Body of pancreas (tissue), 4 donors: ENCODE measurements at places on chromosomes 7 and 10. TPM values are rescaled to one million over a fixed set of nuclear protein-coding genes. Genes with fewer than 3 reads are reported as not detected.

Gene TRPV6
- 61.7 TPM for total RNA-seq

Gene TRPV5
- not detected for total RNA-seq

DNA sequence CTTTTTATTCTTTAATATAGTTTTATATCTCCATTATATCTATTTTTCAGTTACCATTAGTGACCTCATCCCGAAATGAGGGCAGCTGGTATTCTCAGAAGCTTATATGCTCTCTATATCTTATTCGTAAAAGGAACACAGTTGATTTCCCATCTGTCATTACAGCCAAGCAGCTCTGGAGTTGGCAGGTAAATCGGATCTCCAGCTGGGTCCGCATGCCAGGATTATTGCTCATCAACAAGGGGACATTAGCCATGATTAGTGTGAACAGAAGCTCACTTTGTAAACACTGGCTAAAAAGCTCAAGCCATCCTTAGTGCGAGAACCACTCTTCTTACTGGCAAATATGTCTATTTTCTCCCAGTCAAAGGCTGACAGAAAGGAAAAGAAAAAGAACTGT, 180.3 kb downstream of the NPSR1 start:
- H3K27me3 ChIP-seq = no peaks in the 10 kb centered on the region
- DNase-seq = no peak
- no peak overlapping the region for H3K27ac ChIP-seq
- H3K4me1 ChIP-seq = no peaks in the 10 kb centered on the region

Gene UTF1
- not detected for total RNA-seq

DNA sequence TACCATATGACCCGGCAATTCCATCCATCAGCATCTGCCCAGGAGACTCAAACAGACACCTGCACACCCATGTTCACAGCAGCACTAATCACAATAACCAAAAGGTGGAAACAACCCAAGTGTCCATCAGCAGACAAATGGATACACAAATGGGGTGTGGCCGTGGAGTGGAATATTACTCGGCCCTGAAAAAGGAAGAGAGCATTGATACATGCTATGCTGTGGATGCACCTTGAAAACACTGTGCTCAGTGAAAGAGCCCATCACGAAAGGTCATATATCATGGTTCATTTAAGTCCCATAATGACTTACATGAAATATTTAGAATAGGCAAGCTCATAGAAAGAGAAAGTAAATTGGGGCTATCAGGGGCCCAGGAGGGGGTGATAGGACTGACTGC, 57.5 kb upstream of the DNAAF5 start:
- H3K4me3 ChIP-seq = no peak overlapping the region
- no peaks in the 10 kb centered on the region for H3K36me3 ChIP-seq
- DNase-seq = no peak
- no peak overlapping the region for H3K27ac ChIP-seq
- no peaks in the 10 kb centered on the region for H3K4me1 ChIP-seq
- H3K27me3 ChIP-seq = no peaks in the 10 kb centered on the region

Gene NEURL1
- 25.1 TPM for total RNA-seq

DNA sequence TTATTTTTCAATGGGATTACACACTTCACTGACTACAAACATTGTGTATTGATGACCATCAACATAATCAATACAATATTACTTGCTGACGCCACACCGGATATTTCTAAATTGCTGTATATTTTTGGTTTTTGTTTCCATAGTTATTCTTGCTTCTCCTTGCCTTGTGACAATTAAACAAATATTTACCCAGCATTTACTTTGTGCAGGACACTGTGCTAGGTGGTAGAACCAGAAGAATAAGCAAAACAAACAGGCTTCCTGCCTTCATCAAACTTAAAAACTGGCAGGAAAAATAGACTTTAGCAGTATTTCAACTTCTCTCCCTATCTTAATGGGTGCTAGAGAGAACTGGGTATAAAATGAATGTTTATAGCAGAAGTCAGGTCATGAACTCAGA, 50.6 kb downstream of the ZNF277 start:
- H3K4me3 ChIP-seq = no peak overlapping the region
- H3K27ac ChIP-seq = no peak overlapping the region
- H3K27me3 ChIP-seq = no peaks in the 10 kb centered on the region
- H3K4me1 ChIP-seq = peaks cover 19% of the 10 kb centered on the region
- no peak for DNase-seq

Gene CYP3A5
- 358 TPM for total RNA-seq

DNA sequence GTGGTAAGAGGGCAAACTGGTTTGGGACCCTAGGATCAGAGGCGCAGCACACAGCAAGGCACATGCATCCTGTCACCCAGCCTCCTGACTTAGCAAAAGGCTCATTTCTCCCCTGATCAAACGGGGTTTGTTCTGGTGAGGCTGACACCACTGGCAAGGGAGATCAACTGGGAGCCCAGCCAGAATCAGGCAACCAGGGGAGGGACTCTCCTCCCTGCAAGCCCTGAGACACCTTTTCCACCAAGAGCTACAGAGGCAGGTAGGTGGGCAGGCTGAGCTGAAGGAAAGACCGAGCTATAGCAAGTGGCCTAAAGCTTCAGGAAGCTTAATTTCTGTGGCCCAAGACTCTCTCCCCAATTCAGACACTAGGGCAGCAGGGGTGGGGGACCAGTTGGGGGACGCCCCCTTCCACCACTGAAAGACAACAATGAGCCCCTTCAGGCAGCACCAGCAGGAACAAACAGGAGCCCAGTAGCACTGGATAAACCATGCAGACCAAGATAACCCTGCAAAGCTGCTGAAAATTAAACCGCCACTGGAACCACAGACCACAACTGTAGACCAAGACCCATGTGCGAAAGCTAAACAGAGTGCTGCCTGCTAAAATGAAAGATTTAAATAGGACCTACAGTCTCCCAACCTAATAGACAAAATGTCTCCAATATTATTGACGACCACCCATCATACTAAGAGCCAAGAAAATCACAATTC, 27.1 kb upstream of the SAR1A start:
- no peak overlapping the region for H3K27ac ChIP-seq
- H3K4me1 ChIP-seq = peaks cover 5% of the 10 kb centered on the region
- H3K36me3 ChIP-seq = peaks cover 18% of the 10 kb centered on the region
- H3K27me3 ChIP-seq = no peaks in the 10 kb centered on the region
- DNase-seq = no peak
- H3K4me3 ChIP-seq = no peak overlapping the region

DNA sequence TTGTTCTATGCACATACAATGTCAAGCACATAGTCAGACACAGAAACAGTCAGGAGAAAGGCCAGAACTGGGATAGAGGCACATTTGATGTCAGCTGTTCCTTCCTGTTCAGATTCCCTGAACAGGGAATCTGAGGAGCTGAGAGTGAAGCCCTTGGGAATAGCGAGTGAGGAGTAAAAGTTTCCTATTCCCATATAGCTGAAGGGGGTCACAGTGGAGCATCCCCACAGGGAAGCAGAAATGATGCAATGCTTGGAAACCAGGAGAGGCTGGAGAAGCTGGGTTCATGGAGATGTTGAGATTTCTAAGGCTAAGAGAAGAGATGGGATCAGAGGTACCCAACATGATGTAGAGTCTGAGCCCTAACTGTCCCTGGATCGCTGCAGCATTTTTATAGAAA, 11.3 kb upstream of the PRXL2A start:
- no peaks in the 10 kb centered on the region for H3K4me1 ChIP-seq
- H3K27ac ChIP-seq = no peak overlapping the region
- no peaks in the 10 kb centered on the region for H3K36me3 ChIP-seq
- H3K27me3 ChIP-seq = no peaks in the 10 kb centered on the region

DNA sequence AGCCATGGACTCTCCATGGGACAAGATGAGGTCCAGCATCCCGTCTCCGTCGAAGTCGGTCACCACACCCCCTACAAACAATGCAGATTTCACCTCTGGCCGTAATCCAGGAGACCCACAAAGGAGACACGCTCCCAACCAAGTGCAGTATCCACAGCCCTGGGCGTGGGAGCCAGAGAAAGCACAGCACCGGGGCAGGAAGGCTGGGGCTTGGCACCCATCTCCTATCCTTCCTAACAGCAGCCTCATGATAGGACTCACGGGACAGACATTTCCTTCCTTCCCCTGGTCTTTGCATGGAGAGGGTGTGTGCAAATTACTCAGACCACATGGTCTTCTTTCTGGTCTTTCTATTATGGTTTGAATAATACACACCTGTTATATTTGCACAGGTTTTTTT, 46.3 kb downstream of the GOLGA7B start:
- H3K36me3 ChIP-seq = no peaks in the 10 kb centered on the region
- H3K4me1 ChIP-seq = peaks cover 5% of the 10 kb centered on the region
- DNase-seq = no peak
- no peak overlapping the region for H3K4me3 ChIP-seq

Gene PIP
- total RNA-seq = not detected

DNA sequence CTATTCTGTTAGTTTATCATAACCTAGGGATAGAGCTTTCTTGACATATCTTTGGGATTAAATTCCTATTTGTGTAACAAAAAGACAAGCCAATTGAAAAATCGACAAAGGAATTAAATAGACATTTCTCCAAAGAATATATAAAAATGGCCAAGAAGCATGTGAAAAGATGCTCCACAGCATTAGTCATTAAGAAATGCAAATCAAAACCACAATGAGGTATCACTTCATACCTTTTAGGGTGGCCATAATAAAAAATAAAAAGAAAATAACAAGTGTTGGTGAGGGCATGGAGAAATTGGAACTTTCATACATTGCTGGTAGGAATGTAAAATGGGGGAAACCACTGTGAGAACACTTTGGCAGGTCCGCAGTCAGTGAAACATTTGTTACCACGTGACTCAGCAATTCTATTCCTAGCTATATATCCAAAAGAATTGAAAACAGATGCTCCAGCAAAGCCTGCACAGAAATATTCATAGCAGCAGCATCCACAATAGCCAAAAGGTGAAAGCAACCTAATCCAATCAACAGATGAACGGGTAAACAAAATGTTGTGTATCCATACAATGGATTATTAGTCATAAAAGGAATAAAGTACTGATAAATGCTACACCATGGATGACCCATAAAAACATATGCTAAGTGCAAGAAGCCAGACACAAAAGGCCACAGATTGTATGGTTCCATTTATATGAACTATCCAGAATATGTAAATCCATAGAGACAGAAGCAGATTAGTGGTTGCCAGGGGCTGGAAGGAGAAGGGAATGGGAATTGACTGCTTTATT, 20.5 kb downstream of the SPAG6 start:
- no peak for DNase-seq
- no peaks in the 10 kb centered on the region for H3K36me3 ChIP-seq
- no peaks in the 10 kb centered on the region for H3K27me3 ChIP-seq
- H3K27ac ChIP-seq = no peak overlapping the region

GRCh38 chr10:47193666-47194065, 106.3 kb upstream of the GDF10 start:
- no peaks in the 10 kb centered on the region for H3K4me1 ChIP-seq
- no peak overlapping the region for H3K27ac ChIP-seq
- no peak for DNase-seq
- no peaks in the 10 kb centered on the region for H3K36me3 ChIP-seq
- no peak overlapping the region for H3K4me3 ChIP-seq

GRCh38 chr7:17472518-17472917, 174.1 kb downstream of the AHR start:
- H3K27me3 ChIP-seq = no peaks in the 10 kb centered on the region
- no peak overlapping the region for H3K4me3 ChIP-seq
- DNase-seq = no peak
- H3K27ac ChIP-seq = no peak overlapping the region

Gene RPEL1
- total RNA-seq = not detected

Gene COPG2
- 14.5 TPM for total RNA-seq

- no peak overlapping the region for H3K27ac ChIP-seq
- no peaks in the 10 kb centered on the region for H3K36me3 ChIP-seq
- H3K4me3 ChIP-seq = no peak overlapping the region
These were observed 12.8 kb downstream of the ICA1 start for GRCh38 chr7:8249121-8249520.

GRCh38 chr10:10092581-10092980, 925.1 kb upstream of the CELF2 start:
- no peak overlapping the region for H3K27ac ChIP-seq
- peak; percentile 6 for DNase-seq
- no peaks in the 10 kb centered on the region for H3K27me3 ChIP-seq
- H3K4me3 ChIP-seq = no peak overlapping the region
- H3K36me3 ChIP-seq = no peaks in the 10 kb centered on the region

DNA sequence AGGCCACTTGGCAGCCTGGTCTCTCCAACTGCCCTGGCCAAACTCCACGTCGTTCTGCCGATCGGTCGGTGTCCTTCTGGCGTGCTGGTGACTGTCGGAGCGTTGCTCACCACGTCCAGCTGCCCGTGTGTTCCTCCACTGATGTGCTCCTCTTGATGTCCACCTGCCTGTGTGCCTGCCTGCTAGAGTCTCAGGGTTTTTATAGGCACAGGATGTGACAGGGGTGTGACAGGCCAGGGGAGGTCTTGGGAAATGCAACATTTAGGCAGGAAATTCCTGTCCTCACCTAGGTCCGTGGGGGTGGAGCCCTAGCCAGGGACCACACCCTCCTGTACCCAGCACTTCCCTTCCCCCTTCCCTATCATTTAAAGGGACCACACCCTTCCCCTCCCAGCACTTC, 25.2 kb upstream of the CFAP46 start:
- H3K27me3 ChIP-seq = peaks cover 4% of the 10 kb centered on the region
- H3K36me3 ChIP-seq = no peaks in the 10 kb centered on the region
- no peak overlapping the region for H3K4me3 ChIP-seq
- DNase-seq = no peak
- peaks cover 5% of the 10 kb centered on the region for H3K4me1 ChIP-seq
- no peak overlapping the region for H3K27ac ChIP-seq

GRCh38 chr7:121385800-121386179, 10.3 kb downstream of the FAM3C start:
- no peaks in the 10 kb centered on the region for H3K27me3 ChIP-seq
- no peak for DNase-seq
- no peak overlapping the region for H3K27ac ChIP-seq
- peaks cover 58% of the 10 kb centered on the region for H3K4me1 ChIP-seq
- no peaks in the 10 kb centered on the region for H3K36me3 ChIP-seq

- no peak overlapping the region for H3K27ac ChIP-seq
- DNase-seq = no peak
- no peaks in the 10 kb centered on the region for H3K36me3 ChIP-seq
- H3K4me1 ChIP-seq = no peaks in the 10 kb centered on the region
- H3K27me3 ChIP-seq = no peaks in the 10 kb centered on the region
These were observed 22.5 kb downstream of the CAV1 start for GRCh38 chr7:116547347-116547746.

Gene SPACDR
- 1.0 TPM for total RNA-seq

Gene PNPLA8
- total RNA-seq = 15.0 TPM

Gene INPP5A
- 14.5 TPM for total RNA-seq

Gene CPA2
- total RNA-seq = 4,381 TPM

DNA sequence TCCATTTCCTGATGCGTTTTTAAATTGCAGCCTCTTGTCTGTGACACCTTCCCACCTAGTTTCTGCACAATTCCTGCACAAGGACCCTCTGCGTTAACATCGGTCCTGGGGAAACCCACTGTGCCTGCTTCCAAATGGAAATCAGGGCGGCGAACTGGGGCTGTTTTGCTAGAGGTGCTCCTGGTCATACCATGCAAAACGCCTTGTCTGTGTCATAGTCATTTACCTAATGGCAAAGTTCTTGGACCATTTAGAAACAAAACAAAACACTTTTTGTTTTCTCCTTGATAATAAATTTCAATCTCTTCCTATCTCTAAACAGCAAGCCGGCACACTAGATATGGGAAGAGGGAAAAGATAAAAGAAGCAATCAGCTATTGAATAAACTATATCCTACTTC, 206.9 kb upstream of the KLF14 start:
- H3K27ac ChIP-seq = peak overlapping the region; percentile 86
- no peak for DNase-seq
- peaks cover 40% of the 10 kb centered on the region for H3K4me1 ChIP-seq
- peak overlapping the region; percentile 23 for H3K4me3 ChIP-seq
- no peaks in the 10 kb centered on the region for H3K27me3 ChIP-seq
